ENCODE measurements at places on chromosomes 13 and 19.

- peak; percentile 41 for DNase-seq
Measured at GRCh38 chr19:16258440-16258903, 60.8 kb downstream of the AP1M1 start.

- no peak for DNase-seq
Measured at GRCh38 chr13:110949116-110949515, 34.2 kb upstream of the ANKRD10 start.

DNA sequence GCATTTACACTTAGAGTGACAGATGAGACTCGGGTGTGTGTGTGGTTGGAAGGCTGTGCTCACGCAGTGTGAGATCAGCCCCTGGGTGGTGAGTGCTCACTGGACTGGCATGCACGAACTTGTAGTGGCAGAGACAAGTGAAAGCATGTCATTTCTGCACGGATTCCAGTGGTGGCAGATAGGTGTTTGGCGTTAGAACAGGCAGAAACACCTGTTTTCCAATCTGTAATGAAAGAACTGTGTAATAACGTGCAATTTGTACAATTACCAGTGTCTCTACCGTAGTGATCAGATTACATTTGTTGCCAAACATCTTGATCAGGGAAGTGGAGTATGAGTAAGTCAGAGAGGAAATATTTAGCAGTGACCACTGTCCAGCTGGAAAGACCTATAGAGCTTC lies 8.2 kb downstream of the LAMP1 start:
- no peak for DNase-seq

DNA sequence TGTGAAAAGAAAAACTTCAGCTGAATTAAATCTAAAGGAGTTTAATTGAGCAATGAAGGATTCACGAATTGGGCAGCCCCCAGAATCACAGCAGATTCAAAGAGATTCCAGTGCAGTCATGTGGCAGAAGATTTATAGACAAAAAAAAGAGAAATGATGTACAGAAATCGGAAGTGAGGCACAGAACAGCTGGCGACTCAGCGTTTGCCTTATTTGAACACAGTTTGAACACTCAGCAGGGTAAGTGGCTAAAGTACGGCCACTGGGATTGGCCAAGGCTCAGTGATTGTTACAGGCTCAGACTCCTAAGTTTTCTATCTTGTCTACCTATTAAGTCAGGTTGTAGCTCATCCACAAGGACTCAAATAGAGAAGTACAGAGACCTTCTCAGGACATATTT lies 11.6 kb upstream of the CFAP97D2 start:
- no peak for DNase-seq

All from colonic mucosa (tissue), 4 donors.